ENCODE measurements at places on chromosomes 12 and 14.
A peak's percentile ranks its signal among the peaks of the same experiment; 100 is the strongest.

DNA sequence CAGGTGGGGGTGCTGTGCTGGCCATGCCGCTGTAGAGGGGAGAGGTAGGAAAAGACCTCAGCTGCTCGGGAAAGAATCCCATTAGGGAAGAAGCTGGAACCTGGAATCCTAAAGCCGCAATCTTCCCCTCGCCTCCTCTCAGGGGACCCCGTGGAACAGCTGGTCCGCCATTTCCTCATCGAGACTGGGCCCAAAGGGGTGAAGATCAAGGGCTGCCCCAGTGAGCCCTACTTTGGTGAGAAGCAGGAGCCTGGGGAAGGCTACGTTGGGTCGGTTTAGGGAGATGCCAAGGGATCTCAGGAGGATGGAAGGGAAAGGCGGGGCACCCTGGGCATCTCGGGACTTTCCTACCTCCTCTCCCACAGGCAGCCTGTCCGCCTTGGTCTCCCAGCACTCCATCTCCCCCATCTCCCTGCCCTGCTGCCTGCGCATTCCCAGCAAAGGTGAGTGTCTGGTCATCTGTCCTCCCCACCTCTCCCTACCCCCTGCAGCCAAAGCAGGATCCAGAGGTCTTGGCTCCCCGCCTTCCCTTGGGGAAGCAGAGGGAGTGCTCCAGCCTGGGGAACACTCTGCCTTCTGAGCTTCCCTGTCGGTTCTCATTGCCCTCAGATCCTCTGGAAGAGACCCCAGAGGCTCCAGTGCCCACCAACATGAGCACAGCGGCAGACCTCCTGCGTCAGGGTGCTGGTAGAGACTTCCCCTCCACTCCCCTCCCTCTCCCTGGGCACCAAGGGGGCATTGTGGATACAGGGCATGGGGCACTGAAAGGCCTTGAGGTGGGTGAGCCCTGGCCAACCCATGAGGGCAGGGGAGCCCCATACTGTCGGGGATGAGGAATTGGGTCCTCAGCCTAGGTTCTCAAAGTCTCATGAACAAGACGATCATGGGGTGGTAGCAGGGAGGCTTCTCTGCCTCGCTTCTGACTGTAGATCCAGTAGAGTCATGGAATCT, 12.4 kb downstream of the TNS2 start:
- DNase-seq, result no peak

- DNase-seq, result no peak
These were observed 154.3 kb downstream of the RMST start for GRCh38 chr12:97616946-97617345.

DNA sequence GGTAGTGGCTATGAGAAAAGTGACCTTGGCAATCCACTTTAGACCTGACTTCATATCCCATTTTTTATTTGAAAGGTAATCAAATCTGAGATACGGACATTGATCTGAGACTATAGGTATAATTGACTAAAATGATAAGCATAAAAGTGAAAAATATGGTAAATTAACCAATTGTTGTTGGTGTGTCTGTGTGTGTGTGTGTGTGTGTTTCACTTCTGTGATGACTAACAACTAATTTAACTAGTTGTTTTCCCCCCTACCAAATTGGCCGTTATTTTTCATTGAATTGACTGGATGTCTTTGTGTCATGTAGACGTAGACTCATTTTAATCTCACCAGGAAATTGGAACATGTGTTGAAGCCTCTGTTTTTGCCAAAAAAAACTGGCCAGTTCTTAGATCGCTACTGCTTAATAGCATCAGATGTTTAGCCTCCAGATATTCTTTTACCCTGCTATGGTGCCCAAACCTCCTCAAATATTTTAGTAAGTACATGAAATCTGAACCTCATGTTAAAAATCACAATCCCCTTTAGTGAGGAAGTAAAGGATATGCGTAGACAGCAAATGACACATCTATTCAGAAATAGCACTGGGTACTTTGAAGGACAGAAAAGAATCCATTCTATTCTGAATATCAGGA, 395.0 kb downstream of the EGLN3 start:
- no peak for DNase-seq

GRCh38 chr14:81435391-81436295, 35.5 kb upstream of the STON2 start:
- peak; percentile 54 for DNase-seq

DNA sequence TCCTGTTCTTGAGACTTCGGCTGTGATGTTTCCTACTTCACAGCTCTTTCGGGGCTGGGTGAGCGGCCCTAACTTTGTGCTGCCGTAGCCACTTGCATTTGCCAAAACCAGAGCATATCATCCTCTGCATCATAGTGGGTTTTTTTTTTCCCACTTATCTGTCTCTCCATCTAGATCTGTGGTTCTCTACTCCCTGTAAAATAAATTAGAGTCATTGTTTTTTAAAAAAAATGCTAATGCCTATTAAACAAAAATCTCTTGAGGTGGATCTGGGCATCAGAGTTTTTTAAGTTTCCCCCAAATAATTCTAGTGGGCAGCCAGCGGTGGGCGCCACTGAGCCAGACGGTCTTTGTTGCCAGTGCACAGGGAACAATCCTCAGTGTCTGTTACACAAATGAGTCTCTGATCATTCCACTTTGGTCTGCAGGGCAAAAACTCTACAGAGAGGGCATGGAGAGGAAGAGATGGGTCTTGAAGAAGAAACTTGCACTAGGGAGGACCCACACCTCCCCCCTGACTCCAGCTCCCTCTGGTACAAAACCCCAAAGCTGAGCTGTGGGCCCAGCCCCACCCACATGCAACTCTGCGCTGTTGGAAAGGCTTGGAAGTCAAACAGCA, 62.4 kb upstream of the BCL2L14 start:
- no peak for DNase-seq

GRCh38 chr14:74577247-74577947, 34.6 kb downstream of the LTBP2 start:
- no peak for DNase-seq

DNA sequence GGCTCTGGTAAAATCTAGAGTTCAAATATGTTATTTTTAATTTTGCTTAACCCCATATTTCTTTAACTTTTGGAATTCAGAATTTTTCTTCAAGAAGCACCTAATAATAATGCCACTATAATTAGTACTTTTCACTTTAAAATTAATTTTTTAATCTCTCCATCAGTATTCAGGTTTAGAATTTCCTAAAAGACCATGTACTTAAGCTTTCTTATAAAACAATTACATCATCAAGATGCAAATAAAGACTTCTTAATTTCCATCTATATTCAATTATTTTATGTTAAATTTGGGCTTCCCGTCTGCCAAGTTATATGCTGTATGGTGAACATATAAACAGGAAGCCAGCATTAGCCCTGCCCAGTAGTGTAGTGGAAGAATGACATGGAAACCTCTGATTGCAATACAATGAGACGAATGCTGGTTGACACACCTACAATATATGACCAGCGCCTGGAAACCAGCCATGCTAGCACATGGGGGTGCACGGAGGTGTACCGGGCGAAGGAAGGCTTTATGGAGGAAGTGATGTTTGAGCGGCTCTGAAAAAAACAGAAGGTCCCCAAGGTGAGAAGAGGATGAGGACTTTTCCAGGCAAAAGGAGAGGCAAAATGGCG, 82.2 kb downstream of the LLPH start:
- DNase-seq, result no peak

DNA sequence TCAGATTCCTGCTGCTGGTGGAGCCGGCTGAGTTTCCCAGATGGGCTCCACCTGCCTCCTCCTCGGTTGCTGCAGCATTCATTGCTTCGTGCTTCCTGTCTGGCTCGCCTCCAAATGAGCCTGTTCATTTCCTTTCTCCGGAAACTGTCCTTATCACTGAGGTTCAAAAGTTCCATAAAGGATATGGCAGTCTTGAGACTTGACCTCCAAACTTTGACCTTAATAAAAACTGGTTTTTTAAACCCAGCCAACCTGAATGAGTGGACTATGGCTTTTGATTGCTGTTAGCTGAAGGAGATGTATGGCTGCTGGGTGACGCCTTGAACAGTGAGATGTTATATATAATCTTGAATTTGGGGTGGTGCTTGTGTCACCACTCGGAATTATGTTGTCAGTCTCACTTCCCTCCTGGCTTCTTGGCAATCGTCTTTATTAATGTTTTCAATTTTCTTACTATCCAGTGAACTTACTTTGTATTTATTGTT, 62.7 kb downstream of the RASSF3 start:
- peak; percentile 54 for DNase-seq

DNA sequence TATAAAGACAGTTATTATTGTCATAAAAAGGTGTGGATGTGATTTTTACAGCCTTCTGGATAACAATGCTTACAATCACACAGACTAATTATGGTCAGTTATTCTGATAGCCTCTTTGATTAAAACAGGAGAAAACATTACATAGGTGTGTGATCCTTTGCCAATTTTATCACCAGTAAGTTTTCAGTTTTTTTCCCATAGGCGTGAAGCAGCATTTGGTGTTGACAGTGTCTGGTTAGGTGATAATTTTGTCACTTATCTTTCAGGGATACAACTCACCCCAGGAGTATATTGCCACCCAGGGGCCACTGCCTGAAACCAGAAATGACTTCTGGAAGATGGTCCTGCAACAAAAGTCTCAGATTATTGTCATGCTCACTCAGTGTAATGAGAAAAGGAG, 208.8 kb downstream of the EPS8 start:
- no peak for DNase-seq

DNA sequence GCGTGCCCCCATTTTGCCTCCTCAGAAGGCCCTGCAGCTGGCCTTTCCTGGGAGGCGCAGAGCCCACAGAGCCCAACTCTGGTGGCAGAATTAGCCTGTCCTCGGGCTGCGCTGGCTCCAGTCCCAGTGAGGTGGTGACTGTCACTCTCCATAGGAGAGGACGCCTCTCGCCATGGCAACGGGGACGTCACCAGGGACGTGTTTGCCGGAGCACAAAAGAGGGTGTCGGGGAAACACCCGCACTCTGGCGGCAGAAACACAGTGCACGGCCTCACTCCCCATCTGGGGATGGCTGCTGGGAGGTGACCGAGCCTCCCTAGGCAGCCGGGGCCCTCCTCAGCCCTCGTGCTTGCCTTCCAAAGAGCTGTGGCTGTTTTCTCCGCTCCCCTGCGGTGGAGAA, 50.2 kb upstream of the NCOR2 start:
- no peak for DNase-seq

- no peak for DNase-seq
These were observed 12.1 kb upstream of the ESPL1 start for GRCh38 chr12:53255996-53256395.

DNA sequence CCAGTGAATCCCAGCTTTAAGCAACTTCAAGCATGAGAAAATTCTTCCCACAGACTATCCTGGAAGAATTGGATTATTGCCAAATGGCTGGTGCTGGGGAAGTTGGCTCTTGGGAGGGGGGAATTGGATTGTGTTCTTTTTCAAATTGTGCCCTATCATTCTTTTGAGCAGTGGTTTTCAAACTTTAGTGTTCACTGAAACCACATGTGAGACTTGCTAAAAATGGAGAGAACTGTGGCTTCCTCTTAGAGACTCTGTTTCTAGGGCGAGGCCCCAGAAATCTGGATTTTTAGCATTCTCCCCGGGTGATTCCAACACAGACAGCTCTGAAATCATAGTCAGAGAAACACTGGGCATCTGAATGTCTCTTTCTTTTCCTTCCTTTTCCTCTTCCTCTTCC, 14.3 kb upstream of the OTUB2 start:
- no peak for DNase-seq

- peak; percentile 41 for DNase-seq
These were observed 8.6 kb upstream of the GPR68 start for GRCh38 chr14:91252871-91253794.

DNA sequence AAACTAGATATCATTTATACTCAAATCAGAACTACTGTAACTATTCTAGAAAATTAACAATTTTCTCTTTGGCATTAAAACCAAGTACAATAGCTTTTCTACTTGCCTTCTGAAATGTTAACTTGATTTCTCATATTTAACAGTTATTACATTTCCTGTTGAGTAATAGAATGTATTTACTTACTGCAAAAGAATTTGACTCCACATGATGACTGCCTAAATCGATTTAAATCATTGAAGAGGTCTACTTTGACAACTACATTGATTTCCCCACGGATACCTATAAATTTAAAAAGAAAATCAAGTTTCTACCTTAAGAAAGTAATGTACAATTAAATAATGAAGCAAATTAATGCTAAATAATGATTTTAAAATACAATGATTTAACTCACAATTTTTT, 18.9 kb downstream of the C2CD5 start:
- DNase-seq, result no peak

DNA sequence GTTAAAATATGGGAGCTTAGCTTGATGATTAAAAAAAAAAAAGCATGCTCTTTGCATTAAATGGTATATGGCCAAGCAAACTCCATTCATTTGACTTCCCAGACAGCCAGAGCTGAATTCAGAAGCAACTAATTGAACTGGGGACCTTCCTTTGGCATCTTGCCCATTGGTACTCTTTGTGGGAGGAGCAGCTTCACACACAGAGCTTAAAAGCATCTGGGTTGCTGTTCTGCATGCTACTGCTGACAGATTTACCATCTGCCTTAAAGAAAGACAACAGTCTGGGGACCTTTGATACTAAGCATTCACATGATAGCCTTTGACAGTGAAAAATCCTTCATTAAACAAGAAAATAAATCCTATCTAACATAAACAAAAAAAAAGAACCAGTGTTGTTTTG, 977.9 kb downstream of the TMTC2 start:
- no peak for DNase-seq

DNA sequence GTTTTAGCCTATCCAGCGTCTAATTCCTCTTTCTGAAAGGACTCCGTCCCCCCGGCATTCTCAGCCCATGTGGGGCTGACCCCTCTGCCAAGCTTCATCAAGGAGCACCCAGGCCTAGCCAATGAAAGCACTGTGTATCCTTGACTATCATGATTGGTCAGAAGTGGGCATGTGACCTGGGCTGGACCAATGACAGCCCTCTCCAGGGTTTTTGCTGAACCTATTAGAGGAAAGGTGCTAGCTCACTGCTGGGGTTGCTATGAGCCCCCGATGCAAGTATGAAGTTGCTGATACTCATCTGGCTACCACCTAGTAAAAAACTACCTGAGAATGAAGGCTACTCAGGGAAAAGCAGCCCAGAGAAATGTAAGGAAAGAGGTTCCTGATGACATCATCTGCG, 68.1 kb downstream of the LRRC74A start:
- DNase-seq, result no peak

DNA sequence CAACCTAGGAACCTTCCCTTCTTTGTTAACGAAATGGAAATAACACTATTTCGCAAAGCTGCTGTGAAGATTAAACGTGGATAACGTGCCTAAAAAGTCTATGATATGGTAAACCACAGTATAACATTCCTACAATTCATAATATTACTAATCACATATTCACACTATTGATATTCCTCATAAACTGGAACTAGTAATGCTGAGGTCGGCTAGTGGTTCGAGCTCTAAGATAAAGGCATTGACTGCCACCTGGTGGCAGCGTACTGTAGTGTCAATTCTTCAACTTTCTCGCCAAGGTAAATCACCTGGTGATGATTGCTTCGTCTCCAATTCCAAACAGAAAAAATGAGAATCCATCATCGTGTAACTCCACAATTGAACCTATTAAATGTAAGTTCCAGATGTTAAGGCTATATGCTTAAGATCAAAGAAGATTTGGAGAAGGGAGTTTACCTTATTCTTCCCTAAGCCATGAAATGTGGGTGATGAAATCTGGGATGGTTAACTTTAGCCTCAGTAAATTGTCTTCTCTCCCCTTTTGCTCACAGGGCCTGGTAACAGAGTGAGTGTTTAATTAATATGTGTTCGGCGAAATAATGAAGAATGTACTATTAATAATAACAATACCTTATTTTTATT, 197.5 kb upstream of the TMEM132C start:
- peak; percentile 15 for DNase-seq

GRCh38 chr12:54379398-54380201, 4.9 kb downstream of the ZNF385A start:
- DNase-seq, result peak; percentile 98

Measured in HuH-7 (cell line).